ENCODE measurements at places on chromosomes 7 and 10.

- DNase-seq: no peak
Observed at GRCh38 chr7:42692621-42693020, 219.2 kb downstream of the C7orf25 start.

DNA sequence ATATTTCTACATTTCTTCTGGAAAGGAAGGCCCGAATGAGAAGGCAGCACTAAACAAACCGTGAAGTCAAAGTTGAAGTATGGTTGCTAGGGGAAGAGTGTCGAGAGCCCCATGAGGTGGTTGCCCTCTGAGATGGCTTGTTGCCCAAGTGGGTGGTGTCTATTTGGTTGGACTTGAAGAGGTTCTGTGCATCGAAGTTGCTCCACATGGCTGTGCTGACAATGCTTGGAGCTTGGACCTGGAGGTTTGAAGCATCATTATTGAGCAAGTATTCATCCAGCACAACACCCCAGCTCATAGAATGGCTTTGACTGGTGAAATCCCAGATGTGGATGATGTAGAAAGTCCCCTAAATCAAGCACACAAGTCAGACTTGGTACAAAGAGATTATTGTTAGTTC, 165.2 kb upstream of the CDCA7L start:
- no peak for DNase-seq

DNA sequence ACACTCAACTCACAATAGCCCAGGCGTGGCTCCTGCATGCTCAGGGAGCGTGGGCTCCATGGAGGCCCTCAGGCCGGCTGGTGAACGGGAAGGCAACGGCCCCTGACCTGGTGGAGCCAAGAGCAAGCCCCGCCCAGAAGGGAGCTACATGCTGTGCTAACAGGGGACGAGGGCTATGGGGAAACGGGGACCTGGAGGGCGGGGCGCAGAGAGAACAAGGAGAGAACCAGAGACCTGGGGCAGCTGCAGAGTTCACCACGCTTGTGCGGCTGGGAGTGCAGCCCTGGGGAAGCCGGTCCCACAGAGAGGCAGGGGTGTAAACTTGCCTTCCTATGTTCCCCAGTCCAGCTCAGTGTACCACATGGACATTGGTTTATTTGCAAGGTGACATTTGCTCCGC, 69.2 kb upstream of the PPP2R2D start:
- no peak for DNase-seq

DNA sequence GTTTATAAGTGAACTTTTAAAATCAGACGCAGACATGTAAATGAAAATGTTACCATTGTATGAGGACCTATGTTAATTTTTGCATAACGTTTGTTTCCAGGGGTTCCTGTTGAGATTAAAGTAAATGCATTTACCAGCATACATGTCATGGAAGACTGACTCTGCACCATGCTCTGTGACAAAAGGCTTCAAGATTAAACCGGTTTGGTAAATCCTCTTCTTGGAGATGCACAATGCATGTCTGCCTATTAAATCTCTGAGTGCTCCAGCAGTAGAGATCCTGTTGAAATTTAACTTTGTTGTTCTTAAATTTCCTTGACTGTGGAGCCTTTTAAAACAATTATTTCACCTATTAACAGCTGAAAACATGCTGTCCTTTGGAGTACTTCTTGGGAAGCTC, 36.5 kb upstream of the JAZF1 start:
- no peak for DNase-seq

- no peak for DNase-seq
Observed at GRCh38 chr7:151178236-151178635, 8.8 kb downstream of the ASB10 start.

- DNase-seq: no peak
Observed at GRCh38 chr7:104127204-104127603, 80.6 kb downstream of the ORC5 start.

DNA sequence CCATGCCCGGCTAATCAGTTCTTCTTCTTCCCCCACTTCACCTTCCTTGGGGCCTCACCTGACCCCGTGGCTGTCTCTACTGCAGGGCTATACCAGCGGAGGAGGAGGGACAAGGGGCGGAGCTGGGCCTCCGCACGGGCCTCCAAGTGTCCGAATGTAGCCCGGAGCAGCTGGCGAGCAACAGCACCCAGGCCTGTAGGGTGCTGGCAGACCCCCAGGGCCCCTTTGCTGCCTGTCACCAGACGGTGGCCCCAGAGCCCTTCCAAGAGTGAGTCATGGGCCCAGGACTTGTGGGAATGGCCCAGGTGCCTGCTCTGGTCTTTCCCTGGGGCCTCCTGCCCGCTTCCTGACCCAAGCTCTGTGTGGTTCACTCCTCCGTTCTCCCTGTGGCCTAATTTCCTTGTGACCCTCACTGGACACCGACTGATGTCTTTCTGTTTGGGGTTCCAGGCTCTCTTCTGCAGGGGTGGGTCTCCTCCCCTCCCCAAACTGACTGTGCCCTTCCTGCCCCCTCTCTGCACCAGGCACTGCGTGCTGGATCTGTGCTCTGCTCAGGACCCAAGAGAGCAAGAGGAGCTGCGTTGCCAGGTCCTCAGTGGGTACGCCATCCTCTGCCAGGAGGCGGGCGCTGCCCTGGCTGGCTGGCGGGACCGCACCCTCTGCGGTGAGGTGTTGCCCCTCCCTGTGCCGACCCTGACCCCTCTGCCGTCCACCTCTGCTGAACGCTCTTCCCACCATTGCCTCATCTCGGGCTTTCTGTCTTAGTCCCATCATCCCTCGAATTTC, 35.2 kb downstream of the EPHB4 start:
- DNase-seq: no peak

DNA sequence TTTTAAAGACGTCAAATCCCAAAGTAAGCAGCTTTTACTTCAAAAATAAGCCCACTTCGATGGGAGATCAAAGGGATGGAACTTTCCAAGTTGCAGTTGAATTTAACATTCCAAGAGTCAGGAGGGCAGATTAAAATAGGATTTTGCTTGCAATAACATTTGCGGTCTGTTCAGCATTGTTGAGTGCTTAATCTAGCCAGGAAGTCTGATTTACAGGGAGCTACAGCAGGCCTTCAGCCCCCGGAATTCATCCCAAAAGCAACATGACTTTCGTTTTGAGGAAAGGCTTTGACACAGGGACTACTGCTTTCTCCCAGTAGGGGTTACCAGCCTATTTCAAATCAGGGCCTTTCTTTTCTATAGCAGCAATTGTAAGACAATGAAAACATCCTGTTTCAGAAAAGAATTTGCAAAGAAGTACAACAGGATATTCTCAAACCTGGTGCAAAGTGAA, 279.6 kb upstream of the PITRM1 start:
- DNase-seq: no peak

GRCh38 chr10:2121929-2122328, 384.6 kb upstream of the ADARB2 start:
- DNase-seq: no peak

DNA sequence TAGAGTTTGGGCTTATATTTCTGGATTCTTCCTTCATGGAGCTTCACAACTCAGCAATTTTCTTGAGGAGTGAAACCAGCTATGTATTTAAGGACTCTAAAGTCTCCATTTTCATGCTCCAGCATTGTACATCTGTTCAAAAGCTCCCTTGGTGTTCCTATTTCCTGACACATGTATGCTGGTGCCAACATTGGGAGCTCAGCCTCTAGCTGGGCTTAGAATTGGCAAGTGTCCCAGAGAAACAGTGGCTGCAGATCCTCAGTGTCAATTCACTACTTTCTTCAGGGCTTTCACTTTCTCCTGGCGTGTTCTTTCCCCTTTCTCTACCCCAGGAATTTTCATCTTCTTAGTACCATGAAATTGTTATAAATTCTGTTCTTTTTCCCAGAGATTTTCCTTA, 103.1 kb downstream of the ZNF467 start:
- DNase-seq: no peak

GRCh38 chr7:38909870-38910269, 879 bp upstream of the VPS41 start:
- no peak for DNase-seq

- no peak for DNase-seq
Observed at GRCh38 chr10:132240156-132240555, 53.4 kb downstream of the DPYSL4 start.

- DNase-seq: no peak
Observed at GRCh38 chr7:14688208-14688607, 214.3 kb downstream of the DGKB start.

GRCh38 chr10:121596689-121597503, 1.3 kb downstream of the FGFR2 start:
- no peak for DNase-seq

GRCh38 chr10:80500572-80501380, 36.9 kb upstream of the SH2D4B start:
- DNase-seq: no peak

DNA sequence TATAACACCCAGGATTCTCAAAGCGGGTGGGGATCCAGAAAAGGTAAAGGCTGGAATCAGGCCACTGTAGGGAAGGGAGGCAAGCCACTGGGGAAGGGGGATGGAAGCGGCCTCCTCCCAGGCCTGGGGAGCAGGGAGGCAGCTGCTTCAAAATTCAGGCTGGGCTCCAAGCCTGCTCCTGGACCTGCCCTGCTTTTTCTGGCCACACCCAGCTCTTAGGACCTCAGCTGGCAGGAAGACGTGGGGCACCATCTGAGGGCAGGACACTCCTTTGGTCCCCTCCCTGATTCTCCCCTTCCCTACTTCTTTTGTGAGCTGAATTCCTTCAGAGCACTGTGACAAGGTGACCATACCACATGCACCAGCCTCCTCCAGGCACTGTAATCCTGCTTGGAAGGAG, 4.6 kb upstream of the LBX1 start:
- no peak for DNase-seq

DNA sequence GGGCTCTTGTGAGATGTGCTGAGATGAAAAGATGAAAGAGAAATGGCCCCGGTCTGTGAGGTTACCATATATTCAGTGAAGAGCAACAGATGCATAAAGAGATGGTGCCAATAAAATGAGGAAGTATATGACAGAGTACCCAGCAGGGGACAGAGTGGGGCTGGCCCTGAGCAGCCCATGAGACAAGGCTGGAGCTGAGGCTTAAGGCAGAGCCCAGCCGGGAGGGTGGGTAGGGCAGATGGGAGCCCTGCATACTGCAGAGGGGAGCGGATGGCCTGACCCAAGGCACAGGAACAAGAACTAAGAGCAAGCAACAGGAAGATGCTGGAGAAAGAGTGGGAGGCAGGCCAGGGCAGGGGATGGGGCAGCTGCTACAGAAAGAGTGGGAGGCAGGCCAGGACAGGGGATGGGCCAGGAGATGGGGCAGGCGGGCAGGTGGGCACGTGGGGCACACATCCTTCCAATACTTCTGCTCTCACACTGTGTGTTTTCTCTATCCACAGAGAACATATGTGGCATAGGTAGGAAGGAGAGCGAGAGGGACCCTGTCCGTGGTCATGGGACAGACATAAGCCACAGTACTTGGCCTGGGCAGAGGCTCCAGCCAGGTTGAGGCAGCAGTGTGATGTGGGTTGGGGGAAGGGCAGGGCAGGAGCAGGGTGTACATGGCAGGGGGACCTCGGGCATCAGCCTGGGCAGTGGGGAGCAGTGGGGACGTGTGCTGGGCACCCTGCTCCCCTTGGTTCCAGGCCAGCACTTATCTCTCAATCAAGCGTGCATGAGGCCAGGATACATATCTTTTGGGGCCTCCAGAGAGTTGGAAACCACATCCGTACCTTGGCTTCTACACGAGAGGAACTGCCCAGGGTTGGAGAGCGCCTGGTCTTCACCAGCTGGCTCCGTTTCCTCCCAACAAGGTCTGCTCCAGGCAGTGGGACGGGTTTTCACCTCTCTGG, 91.6 kb upstream of the IKZF1 start:
- no peak for DNase-seq

All from stimulated activated CD4-positive, alpha-beta T cell treated with anti-CD3 and anti-CD28 coated beads, Interleukin-1b, Interleukin-23, amount 100 ng/mL, for 1 hour (primary cell).